ENCODE measurements at places on chromosomes 5 and 9.

DNA sequence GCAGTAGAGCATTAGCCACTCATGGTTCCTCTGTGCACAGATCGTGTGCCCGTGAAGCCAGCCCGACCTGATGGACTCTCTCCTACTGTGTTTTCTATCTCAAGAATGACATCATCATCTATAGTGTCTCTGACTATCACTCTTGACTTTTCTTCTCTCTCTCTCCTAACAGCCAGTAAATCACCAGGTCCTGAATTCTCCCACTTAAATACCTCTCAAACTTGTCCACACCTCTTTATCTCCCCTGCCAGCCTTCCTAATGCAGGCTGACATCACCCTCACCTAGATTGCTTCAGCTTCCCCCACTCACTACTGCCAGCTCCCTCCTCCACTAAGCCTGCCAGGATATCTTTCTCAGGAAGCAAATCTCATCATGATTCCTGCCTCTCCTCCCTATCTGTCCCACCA, 90.6 kb upstream of the MIER3 start:
- DNase-seq, result no peak

DNA sequence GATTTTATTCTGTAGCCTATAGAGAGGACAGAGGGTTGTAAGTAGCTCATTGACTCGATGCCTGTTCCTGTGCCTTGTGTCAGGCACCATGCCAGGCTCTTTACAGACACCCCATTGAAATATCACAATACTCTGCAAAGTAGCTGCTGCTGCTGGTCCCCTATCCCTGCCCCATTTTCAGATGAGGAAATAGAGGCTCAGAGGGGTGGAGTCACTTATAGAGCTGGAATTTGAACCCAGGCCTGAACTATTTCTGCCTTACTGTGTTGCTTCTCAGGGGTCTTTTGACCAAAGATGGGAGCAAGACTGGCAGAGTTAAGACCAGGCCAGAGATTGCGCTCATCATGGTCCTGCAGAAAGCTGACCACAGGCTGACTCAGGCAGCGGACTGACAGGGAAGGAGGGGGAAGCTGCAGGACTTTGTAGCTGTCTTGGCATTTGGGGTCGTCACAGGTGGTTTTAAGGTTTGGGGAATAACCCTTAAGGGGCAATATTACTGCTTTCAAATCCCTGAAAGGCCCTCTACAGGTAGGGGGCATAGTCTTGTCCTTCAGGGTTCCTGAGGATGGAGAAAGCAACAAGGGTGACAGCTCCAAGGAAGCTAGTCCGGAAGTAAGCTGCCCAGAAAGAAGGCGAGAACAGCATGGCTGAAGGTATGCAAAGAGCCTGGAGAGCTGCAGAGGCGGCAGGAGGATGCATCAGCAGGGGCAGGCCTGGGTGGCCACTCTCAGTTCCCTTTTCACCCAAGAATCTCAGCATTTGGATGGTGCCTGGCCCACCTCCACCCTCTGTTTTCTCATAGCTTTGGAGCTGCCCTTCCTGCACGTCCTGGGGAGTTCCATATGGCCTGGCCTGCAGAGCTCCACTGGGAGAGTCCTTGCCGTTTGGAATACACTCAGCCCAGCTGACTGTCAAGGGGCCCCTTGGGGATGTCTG, 18.3 kb upstream of the NDST1 start:
- DNase-seq, result no peak

- no peak for DNase-seq
Observed at GRCh38 chr5:179822444-179822990, 1.8 kb downstream of the SQSTM1 start.

GRCh38 chr9:73143711-73144328, 7.8 kb upstream of the ANXA1 start:
- DNase-seq, result no peak

- no peak for DNase-seq
Observed at GRCh38 chr5:10486511-10487344, 45.0 kb downstream of the ROPN1L start.

DNA sequence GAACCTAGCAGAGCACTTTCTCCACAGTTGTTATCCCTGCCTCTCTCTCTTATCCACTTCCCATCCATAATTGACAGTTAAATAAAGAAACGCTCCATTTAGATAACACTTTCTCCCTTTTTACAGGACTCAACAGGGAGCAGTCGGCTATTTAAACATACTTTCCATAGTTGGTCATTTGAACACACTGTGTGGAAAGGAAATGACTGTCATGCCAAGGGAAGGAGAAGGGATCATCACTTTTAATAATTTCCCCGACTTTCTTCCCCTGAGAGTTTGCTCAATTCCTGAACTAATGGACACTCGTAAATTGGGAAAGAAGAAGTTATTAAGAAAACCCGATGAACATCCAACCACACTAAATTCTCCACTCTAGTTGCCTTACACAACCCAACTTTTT, 400.8 kb upstream of the PTGER4 start:
- no peak for DNase-seq

GRCh38 chr5:169272111-169272510, 28.8 kb downstream of the SLIT3 start:
- no peak for DNase-seq

DNA sequence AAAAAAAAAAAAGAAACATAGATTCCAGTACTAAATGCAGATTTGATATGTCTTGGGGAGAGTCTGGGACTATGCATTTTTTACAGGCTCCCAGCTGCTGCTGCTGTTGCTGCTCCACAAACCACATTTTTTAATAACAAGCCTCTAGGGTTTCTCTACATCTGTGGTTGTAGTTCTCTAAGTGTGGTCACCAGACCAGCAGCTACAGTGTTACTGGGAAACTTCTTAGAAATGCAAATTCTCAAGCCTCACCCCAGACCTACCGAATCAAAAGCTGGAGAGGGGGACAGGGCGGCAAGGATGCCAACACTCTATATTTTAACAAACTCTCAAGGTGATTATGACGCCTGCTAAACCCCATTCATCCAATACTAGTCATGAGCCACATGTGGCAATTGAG, 293.4 kb upstream of the PTGER4 start:
- DNase-seq, result no peak

DNA sequence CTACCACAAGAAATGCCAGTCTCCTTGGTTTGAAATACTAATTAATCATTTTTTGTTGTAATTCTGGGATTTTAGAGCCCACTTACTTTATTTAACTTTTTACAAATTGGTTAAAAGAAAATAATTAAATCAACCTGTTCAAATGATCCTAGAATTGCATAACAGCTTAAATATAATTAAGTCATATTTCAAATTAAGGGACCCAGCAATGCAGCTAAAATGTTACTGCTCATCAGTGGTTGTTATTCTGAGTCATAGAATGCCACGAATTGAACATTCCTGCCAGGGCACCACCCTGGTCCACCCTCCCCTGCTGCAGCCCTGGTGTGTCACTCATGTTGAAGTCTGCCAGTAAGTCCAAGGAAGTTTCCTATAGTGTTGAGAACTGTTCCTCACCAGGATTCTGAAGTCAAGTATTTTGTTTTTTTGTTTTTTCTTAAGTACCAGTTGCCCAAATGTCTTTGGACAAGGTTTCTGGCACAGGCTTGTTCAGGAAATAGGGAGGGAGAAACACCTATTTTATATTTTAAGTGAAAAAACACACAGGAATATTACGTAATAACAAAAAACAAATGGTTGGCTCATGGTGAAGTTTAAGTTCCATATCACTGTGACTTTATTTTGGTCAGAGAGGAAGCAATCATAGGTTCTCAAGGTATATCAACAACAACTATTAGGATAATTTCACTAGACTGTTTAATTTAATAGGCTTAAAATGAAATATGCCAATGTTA, 4.3 kb upstream of the ITGA1 start:
- no peak for DNase-seq

DNA sequence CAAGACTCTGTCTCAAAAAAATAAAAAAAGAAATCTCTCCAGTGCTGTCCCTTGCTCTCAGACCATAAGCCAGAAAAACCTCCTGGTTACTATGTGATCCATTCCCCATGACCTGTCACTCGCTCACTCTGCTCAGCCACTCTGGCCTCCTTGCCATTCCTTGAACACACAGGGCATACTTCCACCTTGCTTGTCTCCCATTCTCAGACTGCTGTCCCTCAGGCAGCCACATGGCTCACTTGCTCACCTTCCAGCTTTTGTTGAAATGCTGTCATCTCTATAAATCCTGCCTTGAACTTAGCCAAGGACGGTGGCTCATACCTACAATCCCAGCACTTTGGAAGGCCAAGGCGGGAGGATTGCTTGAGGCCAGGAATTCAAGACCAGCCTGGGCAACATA, 82.9 kb downstream of the UGCG start:
- DNase-seq, result no peak

- no peak for DNase-seq
Observed at GRCh38 chr5:3033033-3033755, 281.7 kb upstream of the IRX2 start.

GRCh38 chr9:89807682-89808075, 202.9 kb downstream of the GADD45G start:
- DNase-seq, result no peak

DNA sequence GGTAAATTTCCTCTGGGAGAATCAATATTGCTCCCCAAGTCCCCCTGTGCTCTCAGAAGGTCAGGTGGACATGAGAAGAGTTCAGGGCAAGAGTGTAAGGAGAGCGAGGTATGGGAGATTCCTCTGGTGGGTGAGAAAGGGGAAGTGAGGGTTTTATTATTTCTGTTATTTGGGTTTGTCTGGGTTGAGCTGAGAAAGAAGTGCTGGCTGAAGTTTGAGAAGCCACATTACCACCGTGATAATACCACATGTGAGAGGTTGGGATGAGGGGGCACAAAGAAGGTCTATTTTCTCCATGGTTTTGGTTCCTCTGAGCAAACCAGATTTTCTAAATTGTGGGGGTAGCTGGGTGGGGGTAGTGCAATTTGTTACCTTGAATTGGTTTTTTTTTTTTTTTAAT, 350.4 kb downstream of the OSTF1 start:
- DNase-seq, result no peak

- DNase-seq, result no peak
Observed at GRCh38 chr9:119675951-119676350, 306.7 kb upstream of the BRINP1 start.

DNA sequence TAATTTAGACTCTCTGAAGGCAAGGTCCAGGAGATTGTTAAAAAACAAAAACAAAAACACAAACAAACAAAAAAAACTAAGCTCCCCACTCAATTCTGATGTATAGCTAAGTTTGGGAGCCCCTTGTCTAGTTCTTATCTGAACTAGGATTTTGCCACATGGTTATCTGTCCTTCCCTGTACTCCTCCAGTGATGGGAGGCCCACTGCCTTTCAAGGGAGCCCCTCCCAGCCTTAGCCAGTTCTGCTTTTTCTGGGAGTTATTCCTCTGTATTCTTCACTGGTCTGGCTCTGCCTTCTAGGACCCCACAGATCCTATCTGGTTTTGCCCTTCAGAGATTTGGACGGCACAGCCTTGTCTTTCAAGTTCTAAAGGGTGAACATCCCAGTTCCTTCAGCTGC, 2.1 kb upstream of the ALDH1B1 start:
- DNase-seq, result no peak

DNA sequence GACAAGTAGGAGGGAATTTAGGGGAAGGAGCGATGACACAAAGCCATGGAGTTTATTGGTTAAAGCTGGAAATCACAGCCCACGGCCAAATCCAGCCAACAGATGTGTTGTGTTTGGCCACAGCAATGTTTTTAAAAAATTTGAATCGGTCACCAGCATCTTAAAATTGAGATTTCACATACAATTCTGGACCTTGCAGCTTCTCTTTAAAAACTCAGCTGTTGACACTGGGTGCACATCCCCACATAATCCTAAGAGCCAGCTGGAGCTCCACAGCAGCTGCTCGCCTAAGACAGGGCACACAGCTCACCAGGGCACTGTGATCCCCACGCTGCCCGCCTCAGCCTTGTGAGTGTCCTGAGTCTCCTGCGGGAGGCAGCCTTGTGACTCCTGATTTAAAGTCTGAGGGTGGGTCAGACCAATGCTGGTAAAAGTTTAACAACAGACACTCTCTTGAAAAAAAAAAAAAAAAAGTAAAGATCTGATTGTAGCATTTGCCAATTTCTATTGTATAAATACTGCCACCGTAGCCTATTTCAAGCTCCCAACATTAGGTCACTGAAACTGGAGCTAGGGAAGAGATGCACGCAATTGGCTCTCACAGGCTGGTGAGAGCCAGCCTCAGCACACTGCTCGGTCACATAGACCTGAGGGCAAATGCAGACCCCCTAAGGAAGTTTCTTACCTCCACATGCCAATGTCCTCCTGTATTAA, 124.8 kb downstream of the HSD17B3 start:
- DNase-seq, result no peak

DNA sequence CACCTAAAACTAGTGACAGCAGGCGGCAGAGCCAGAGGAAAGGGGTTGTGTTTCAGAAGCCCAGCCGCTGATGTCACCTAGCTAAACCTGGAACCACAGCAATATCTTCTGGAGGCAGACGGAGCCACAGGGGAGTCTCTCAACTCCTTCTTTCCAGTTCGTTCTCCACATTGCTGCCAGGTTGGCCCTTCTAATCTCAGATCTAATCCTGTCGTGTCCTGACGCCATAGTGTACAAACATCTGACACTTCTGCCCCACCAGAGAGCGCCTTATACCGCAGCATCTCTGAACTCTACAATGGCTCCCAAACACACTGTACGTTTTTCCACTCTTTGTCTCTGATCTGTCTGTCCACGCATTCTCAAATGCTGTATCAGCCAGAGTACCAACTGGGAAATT, 240.0 kb downstream of the SMARCA2 start:
- DNase-seq, result no peak

DNA sequence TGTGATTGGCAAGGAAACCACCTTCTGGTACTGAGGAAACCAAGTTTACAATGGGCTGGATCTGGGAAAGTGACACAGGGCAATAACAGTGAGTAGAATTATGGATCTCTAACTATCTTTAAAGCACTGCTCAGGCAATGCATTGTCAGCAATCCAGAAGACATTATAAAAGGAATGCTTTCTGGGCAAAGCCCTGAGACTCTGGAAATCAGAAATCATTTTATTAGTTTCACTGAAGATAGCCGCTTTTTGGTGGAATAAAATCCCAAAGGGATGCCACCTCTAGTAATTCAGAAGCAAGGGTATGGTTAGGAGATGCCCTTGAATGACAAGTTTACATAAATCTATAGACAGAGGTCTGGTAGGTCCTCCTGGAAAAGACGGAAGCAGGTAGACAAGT, 211.1 kb downstream of the DMRT2 start:
- DNase-seq, result no peak

DNA sequence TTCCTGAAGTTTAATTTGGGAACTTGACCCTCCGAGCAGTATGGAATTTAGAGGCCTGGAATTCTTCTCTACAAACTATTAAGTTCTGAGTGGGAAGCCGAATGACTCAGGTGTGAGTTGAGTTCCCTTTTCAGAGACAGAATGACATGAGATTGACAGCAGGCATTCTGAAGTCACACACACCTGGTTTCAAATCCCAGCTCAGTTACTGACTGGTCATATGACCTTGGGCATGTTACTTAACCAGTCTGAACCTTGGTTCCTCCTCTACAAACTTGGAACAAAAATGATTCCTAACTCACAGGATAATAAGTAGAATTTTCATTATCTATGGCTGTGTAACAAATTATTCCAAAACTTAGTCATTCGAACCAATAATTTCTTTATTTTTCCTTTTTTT, 45.5 kb upstream of the GPBP1 start:
- no peak for DNase-seq

GRCh38 chr5:119302916-119303897, 52.6 kb upstream of the TNFAIP8 start:
- no peak for DNase-seq

- DNase-seq, result no peak
Observed at GRCh38 chr9:137524981-137525317, 25.3 kb downstream of the PNPLA7 start.

All from cortex of kidney (tissue), 1 donor.